ENCODE measurements at places on chromosomes 7 and 10.
A peak's percentile ranks its signal among the peaks of the same experiment; 100 is the strongest.

DNA sequence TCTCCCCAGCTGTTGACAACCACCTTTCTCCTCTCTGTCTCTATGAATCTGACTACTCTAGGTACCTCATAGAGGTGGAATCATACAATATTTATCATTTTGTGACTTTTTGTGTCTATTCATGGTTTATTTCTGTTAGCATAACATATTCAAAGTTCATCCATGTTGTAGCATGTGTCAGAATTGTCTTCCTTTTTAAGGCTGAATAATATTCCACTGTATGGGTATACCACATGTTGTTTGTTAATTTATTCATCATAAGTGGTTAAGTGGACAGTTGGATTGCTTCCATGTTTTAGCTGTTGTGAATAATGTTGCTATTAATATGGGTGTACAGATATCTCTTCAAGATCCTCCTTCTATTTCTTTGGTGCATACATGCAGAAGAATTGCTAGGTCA lies 69.9 kb upstream of the COMTD1 start:
- DNase-seq = no peak

GRCh38 chr10:24568042-24568441 lies 155.6 kb downstream of the ARHGAP21 start:
- DNase-seq = peak; percentile 71

- DNase-seq = peak; percentile 69
Measured at GRCh38 chr10:21495752-21496342, 29.6 kb downstream of the SKIDA1 start.

DNA sequence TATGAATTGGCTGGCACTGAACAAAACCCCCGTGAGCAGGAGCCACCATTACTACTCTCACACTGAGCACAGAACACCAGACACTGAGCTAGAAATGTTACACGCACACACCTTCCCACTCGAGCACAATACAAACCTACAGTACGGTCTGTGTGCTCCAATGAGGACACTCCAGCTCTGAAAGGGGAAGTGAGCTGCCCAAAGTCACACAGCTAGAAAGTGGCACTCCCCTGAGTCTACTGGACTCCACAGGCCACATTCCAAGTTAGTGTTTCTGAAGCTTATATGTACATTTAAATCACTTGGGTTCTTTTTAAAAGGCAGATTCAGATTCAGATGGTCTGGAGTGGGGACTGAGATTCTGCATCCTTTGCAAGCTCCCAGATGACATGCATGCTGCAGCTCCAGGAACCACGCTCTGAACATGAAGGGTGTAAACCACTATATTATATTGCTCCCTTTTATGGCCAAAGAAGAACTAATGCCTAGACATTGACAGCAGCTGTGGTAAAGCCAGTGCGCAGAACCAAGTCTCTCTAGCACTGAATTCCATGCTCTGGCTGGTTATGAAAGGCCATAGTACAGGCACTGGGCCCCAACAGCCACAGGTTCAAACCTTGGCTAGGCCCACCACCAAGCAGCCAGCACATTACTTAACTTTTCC lies 77.1 kb downstream of the FRMPD2 start:
- no peak for DNase-seq

DNA sequence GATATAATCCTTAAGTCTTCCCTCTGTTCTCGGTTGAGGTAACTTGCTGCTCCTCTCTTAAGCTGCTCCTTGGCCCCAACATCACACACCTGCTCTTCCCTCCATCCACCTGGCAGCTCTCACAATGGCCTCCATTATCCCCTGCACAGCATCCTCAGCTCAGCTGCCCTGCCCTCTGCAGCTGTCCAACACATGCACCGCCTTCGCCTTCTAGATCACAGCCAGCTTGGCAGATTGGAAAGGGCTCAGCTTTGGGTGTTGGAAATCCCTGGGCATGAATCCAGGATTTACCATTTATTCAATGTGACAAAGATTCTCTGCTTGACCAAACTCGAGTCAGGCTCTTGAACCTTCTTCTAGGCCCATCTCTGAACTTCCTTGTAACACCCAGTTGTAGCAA lies 20.6 kb downstream of the RGR start:
- no peak for DNase-seq

GRCh38 chr7:601036-601594 lies 81.5 kb upstream of the PDGFA start:
- no peak for DNase-seq

- DNase-seq = no peak
Measured at GRCh38 chr10:52029628-52030027, 284.5 kb upstream of the DKK1 start.

DNA sequence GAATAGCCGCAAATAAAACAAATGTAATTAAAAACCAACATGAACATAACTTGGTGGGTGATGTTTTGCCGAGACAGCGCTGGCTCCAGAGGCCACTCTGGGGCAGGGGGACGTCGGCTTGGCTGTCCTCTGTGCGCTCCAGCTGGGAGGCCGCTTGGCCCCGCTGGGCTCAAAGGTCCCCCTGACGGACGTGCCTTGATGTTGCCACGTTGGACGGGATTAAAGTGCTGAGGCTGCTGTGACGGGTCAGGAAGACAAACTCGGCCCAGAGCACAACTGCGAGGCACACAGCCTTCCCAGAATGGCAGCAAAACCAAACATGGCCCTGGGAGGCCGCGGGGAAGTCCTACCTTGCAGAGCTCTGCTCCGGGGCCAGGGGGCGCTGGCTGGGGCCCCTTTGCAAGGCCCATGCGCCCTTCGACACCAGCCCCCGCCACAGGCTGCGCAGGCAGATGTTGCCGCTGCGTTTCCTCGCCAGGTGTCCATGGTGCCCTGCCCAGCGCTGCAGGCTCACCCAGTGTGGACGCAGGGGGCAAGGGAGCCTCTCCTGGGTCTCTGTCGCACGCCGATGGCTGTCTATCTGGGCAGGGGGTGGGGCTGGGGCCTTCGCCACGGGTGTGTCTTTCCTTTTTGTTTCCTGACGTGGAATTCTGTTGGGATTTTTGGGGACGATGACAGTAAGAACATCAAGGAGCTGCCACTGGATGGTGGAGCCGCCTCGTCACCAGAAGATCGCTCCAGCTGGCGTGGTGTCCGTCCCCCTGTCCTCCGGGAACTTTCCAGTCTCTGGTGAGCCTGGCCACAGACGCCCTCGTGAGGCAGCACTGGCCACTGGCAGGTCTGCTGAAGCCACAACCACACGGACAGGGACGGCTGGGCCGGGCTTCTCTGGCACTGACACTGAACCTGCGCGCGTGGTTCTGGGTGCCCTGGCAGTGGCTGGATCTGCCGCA lies 99.6 kb upstream of the DIP2C start:
- peak; percentile 55 for DNase-seq

GRCh38 chr10:96573036-96573435 lies 13.8 kb downstream of the TM9SF3 start:
- no peak for DNase-seq

- DNase-seq = peak; percentile 61
Measured at GRCh38 chr7:128259131-128260061, 18.3 kb downstream of the LEP start.

- DNase-seq = no peak
Measured at GRCh38 chr10:62647375-62648092, 157.0 kb upstream of the ADO start.

GRCh38 chr7:102291056-102291915 lies 4.6 kb downstream of the SH2B2 start:
- DNase-seq = no peak

- DNase-seq = no peak
Measured at GRCh38 chr7:77738871-77739270, 42.6 kb downstream of the RSBN1L start.

GRCh38 chr10:105146436-105146835 lies 505.3 kb downstream of the SORCS3 start:
- no peak for DNase-seq

- peak; percentile 6 for DNase-seq
Measured at GRCh38 chr10:98299341-98299740, 31.3 kb upstream of the LOXL4 start.

Measured in hematopoietic multipotent progenitor cell treated with erythropoietin and hydrocortisone succinate and interleukin-3 and kit ligand, for 8 days (in vitro differentiated cells).